ENCODE measurements at places on chromosomes 12 and 14. TPM values are rescaled to one million over a fixed set of nuclear protein-coding genes. Genes with fewer than 3 reads are reported as not detected.
A peak's percentile ranks its signal among the peaks of the same experiment; 100 is the strongest.

GRCh38 chr12:65658360-65658759, 165.9 kb upstream of the HMGA2 start:
- no peaks in the 10 kb centered on the region for H3K36me3 ChIP-seq
- no peak for DNase-seq
- no peak overlapping the region for H3K4me3 ChIP-seq
- peaks cover 10% of the 10 kb centered on the region for H3K4me1 ChIP-seq

- H3K4me1 ChIP-seq = no peaks in the 10 kb centered on the region
- no peaks in the 10 kb centered on the region for H3K27me3 ChIP-seq
- H3K27ac ChIP-seq = no peak overlapping the region
- DNase-seq = no peak
Measured at GRCh38 chr12:225012-225411, 11.1 kb upstream of the SLC6A12 start.

- no peaks in the 10 kb centered on the region for H3K36me3 ChIP-seq
- no peak overlapping the region for H3K4me3 ChIP-seq
- peaks cover 7% of the 10 kb centered on the region for H3K27me3 ChIP-seq
Measured at GRCh38 chr14:51228890-51229289, 11.2 kb upstream of the TMX1 start.

DNA sequence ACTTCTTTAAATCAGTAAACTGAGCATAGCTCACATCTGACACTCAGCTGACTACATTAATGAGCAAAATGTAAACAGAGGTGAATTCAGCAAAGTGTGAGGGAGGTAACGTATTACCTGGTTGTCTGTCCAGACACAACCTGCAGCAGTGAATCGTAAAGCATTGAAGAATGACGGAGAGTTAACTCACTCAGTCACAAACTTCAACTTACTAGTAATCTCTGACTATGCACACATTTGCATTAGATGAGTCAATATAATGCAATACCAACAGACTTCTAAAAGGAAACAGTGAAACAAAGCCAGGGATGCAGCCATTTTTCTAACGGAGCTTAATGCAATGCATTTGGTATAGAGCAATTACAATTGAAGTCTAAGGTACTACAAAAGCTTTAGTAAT, 40.0 kb downstream of the STX2 start:
- H3K4me3 ChIP-seq = no peak overlapping the region
- peaks cover 40% of the 10 kb centered on the region for H3K36me3 ChIP-seq
- peaks cover 12% of the 10 kb centered on the region for H3K4me1 ChIP-seq
- H3K27me3 ChIP-seq = no peaks in the 10 kb centered on the region

DNA sequence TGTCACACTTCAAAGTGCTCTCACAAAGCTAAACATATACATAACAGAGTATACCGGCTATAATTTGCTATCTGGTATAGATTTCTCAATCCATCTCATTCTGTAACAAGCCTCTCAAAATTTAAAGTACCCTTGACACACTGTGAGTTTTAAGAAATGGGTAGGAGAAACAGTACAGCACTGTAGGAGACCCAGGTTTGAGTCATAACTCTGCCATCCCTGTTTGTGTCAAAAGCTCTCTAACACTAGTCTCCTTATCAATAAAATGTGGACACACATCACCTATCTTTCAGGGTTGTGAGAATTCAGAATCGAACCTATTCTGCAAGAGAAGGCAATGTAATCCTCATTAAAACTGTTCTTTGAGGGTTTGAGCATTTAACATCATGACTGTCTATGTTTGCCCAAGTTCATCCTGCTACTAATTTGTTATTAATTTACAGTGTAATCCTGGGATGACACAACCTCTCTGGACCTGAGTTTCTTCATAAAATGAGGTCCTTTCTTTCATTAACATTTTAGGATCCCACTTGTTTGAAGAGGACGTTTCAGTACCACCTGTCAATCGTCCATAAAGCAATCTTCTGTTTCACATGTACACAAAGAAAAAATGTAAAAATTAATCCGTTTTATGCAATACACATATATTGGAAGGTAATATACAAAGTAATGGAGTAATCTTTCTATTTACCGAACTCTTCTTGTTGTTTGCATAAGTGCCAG, 12.1 kb downstream of the SPTSSA start:
- no peak for DNase-seq
- peaks cover 3% of the 10 kb centered on the region for H3K4me1 ChIP-seq
- no peak overlapping the region for H3K4me3 ChIP-seq
- H3K27me3 ChIP-seq = no peaks in the 10 kb centered on the region
- H3K36me3 ChIP-seq = peaks cover 25% of the 10 kb centered on the region

GRCh38 chr14:91770185-91770584, 38.3 kb upstream of the CATSPERB start:
- DNase-seq = no peak
- H3K27me3 ChIP-seq = no peaks in the 10 kb centered on the region
- H3K27ac ChIP-seq = no peak overlapping the region
- peaks cover 29% of the 10 kb centered on the region for H3K36me3 ChIP-seq
- no peak overlapping the region for H3K4me3 ChIP-seq

- no peaks in the 10 kb centered on the region for H3K36me3 ChIP-seq
- no peak overlapping the region for H3K27ac ChIP-seq
- no peaks in the 10 kb centered on the region for H3K4me1 ChIP-seq
- DNase-seq = peak; percentile 72
- H3K4me3 ChIP-seq = peak overlapping the region; percentile 62
- H3K27me3 ChIP-seq = peaks cover 3% of the 10 kb centered on the region
Measured at GRCh38 chr12:32390572-32391219, 8.7 kb upstream of the FGD4 start.

DNA sequence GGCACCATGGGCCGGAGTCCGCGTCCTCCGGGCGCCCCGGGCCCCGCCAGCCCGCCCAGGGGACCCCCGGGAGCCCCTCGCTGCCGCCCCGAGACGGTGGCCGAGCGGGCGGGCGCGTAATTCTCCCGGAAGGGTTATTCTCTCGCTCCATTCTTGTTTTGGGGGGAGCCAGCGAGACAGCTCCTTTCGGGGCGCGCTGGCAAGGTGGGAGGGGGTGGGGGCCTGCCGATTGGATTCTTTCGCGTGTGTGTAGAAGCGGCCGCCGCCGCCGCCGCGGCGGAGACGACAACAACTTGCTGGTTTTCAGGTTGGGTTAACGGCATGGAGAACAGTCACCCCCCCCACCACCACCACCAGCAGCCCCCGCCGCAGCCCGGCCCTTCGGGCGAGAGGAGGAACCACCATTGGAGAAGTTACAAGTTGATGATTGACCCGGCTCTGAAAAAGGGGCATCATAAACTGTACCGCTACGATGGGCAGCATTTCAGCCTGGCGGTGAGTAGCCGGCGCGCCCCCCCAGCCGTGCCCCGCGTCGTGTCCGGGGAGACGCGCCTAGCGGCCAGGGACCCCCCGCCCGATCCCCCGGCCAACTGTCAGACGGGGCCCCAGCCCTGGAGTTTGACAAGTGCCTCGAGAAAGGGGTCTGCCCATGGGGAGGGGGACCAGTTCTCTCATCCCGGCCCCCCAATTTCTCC, 755 bp downstream of the SETD1B start:
- no peaks in the 10 kb centered on the region for H3K27me3 ChIP-seq
- H3K4me3 ChIP-seq = peak overlapping the region; percentile 93
- peaks cover 47% of the 10 kb centered on the region for H3K36me3 ChIP-seq
- peak overlapping the region; percentile 97 for H3K27ac ChIP-seq
- peaks cover 26% of the 10 kb centered on the region for H3K4me1 ChIP-seq

GRCh38 chr12:89228491-89228890, 123.8 kb downstream of the DUSP6 start:
- H3K36me3 ChIP-seq = peaks cover 8% of the 10 kb centered on the region
- no peak overlapping the region for H3K4me3 ChIP-seq
- no peak overlapping the region for H3K27ac ChIP-seq
- DNase-seq = no peak
- no peaks in the 10 kb centered on the region for H3K27me3 ChIP-seq

- peak within 1 kb of the TSS; percentile 77 for H3K4me3 ChIP-seq
- DNase-seq = peak; percentile 71
- H3K27ac ChIP-seq = no peak within 1 kb of the TSS
- peaks cover 1% of the 10 kb centered on the region for H3K36me3 ChIP-seq
- peaks cover 33% of the 10 kb centered on the region for H3K4me1 ChIP-seq
Measured at GRCh38 chr14:21070083-21070609, at the start of gene ARHGEF40. ARHGEF40 (plus strand) TSS chr14:21070304; CDS start chr14:21070397, 93 bp downstream.

DNA sequence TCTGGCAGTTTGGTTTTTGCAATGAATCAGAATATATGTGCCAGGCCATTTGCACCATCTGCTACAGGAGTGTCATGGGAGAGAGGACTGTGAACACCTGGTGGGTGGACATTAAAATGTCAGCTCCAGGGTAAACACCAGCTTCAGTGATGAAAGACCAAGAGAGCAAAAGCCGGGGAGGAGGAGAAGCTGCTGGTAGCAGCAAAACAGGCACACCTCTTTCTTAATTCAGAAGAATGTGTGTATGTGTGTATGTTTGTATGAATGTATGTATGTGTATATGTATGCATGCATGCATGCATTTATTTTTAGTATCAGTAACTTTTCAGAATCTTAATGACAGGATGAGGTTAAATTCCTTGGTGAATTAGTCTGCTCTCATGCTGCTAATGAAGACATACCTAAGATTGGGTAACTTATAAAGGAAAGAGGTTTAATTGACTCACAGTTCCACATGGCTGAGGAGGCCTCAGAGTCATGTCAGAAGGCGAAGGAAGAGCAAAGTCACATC, 357.4 kb upstream of the PRICKLE1 start:
- DNase-seq = no peak
- H3K4me1 ChIP-seq = no peaks in the 10 kb centered on the region
- H3K4me3 ChIP-seq = no peak overlapping the region

- peaks cover 66% of the 10 kb centered on the region for H3K36me3 ChIP-seq
- H3K4me3 ChIP-seq = no peak overlapping the region
- peaks cover 10% of the 10 kb centered on the region for H3K4me1 ChIP-seq
Measured at GRCh38 chr14:53043027-53043581, 92.3 kb upstream of the FERMT2 start.

DNA sequence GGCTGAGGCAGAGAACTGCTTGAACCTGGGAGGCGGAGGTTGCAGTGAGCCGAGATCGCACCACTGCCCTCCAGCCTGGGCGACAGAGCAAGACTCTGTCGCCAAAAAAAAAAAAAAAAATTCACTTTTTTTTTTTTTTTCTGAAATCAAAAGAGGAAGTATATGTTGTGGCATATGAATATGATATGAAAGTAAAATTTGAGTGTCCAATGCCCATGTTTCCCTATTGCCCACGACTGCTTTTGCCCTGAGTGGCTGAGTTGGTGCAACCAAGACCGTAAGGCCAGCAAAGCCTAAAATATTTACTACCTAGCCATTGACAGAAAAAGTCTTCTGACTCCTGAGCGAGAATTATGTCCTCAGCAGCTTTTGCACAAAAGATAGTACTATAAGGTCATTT, 101.7 kb upstream of the PARP11 start:
- H3K27ac ChIP-seq = peak overlapping the region; percentile 13
- H3K27me3 ChIP-seq = no peaks in the 10 kb centered on the region
- H3K4me3 ChIP-seq = no peak overlapping the region
- H3K4me1 ChIP-seq = peaks cover 49% of the 10 kb centered on the region
- H3K36me3 ChIP-seq = peaks cover 2% of the 10 kb centered on the region

DNA sequence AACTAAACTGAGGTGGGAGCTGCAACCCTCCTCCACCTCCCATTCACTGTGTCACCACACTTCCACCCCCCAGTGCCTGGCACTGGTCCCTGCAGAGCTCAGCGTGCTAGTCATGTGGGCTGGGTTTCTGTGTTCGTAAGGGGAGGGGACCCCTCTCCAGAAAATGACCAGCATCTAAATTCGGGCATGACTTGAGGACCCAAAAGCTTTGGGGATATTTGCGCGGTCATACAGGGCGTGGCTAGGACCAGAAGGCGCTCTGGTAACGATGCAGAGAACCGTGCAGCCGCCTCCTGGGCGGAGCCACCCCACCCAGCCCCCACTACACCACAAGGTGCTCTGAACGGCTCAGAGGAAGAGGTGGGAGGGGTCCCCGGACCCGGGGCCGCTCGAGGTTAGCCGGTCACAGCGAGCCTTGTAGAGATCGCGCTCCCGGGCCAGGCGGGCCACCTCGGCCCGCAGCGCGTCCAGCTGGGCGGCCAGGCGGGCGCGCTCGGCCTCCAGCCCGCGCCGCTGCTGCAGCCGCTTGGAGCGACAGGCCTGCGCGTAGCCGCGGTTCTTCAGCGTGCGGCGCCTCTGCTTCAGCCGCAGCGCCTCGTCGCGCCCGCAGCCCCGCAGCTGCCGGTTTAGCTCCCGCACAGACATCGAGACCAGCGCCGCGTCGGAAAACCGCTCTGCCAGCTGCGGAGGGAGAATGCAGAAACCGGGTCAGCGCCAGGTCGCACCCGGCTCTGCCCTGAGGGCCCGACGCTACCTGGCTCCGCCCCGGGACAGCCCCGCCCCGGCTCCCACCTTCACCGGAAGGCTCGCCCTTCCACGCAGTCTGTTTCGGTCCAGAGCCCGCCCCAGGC, 9.8 kb downstream of the CPNE6 start:
- peak; percentile 93 for DNase-seq
- peak overlapping the region; percentile 84 for H3K4me3 ChIP-seq
- peaks cover 16% of the 10 kb centered on the region for H3K4me1 ChIP-seq
- no peaks in the 10 kb centered on the region for H3K36me3 ChIP-seq
- peaks cover 6% of the 10 kb centered on the region for H3K27me3 ChIP-seq

DNA sequence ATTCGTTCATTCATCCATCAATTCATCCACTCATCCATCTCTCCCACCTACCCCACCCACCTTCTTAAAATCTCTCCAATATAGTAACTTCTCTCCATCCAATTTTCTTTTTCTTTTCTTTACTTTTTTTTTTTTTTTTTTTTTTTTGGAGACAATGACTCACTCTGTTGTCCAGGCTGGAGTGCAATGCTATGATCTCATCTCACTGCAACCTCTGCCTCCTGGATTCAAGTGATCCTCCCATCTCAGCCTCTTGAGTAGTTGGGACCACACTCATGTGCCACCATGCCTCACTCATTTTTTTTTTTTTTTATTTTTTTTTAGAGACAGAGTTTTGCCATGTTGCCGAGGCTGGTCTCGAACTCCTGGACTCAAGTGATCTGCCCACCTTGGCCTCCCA, 118.4 kb downstream of the SUDS3 start:
- no peaks in the 10 kb centered on the region for H3K4me1 ChIP-seq
- H3K4me3 ChIP-seq = no peak overlapping the region
- no peaks in the 10 kb centered on the region for H3K36me3 ChIP-seq

GRCh38 chr12:83850531-83850930, 1062.1 kb downstream of the SLC6A15 start:
- no peaks in the 10 kb centered on the region for H3K27me3 ChIP-seq
- no peaks in the 10 kb centered on the region for H3K4me1 ChIP-seq
- H3K4me3 ChIP-seq = no peak overlapping the region
- H3K27ac ChIP-seq = no peak overlapping the region

DNA sequence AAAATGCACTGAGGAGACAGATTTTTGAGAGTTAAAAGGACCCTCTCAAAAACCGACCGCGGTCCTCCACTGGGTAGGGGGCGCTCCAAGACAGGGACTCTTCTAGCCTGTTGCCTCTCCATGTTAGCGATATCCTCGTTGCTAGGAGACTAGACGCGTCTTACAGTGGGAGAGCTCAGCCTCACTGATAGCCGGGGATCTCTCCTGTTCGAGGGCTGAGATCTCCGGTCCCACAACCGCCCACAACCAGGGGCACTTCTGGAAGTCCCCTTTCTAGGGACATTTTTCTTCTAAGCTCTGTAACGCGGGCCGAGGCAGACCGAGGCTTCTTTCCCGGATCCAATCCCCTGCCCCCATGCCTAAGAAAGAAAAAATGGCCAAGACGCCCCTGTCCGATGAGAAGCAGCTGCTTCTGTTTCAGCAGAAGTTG, 21.3 kb downstream of the FKBP11 start:
- peak overlapping the region; percentile 74 for H3K4me3 ChIP-seq
- no peaks in the 10 kb centered on the region for H3K36me3 ChIP-seq
- peaks cover 12% of the 10 kb centered on the region for H3K4me1 ChIP-seq
- peak; percentile 94 for DNase-seq

OR4K2 gene
- not detected for total RNA-seq

BDKRB1 gene
- not detected for total RNA-seq

LMBR1L gene
- total RNA-seq = 39.9 TPM

DPPA3 gene
- not detected for total RNA-seq

KLHDC1 gene
- 0.96 TPM for total RNA-seq

OTX2 gene
- total RNA-seq = not detected

TMCC3 gene
- total RNA-seq = not detected

PIANP gene
- 0.09 TPM for total RNA-seq
